ENCODE measurements at places on chromosomes 12 and 14.
A peak's percentile ranks its signal among the peaks of the same experiment; 100 is the strongest.

- DNase-seq = no peak
These were observed 215.7 kb downstream of the SYT10 start for GRCh38 chr12:33223956-33224355.

- no peak for DNase-seq
These were observed 102.7 kb downstream of the BTG1 start for GRCh38 chr12:92042791-92043531.

DNA sequence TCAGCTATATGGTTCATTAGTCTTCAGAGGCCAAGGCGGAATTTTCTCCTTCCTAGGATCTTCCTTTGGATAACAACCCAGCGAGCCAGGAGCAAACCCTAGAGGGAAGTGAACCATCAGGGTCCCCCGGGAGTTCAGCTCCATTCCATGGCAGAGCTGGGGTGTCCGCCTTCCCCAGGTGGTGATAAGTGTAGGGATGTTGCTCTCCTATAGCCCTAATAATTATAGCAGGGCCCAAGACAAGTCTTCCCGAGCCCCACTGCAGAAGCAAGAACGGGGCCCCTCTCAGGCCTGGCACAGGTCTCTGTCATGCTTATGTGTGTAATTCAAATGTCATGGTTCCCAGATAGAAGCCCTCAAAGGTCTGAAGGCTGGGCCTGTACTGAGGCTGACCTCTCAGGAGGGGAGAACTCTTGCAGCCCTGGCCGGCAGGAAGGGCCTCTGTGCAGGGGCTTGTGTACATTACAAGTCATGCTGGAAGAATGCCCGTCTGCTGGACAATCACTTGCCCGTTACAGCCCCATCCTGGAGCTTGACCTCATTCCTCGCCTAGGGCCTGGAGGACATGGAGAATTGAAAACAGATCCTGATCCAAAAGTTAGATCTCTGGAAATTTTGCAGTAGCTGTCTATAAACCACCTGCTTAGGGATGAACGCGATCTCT is 17.3 kb downstream of the LRTM2 start:
- no peak for DNase-seq

- no peak for DNase-seq
These were observed 5.5 kb upstream of the SLC7A7 start for GRCh38 chr14:22820731-22821130.

- no peak for DNase-seq
These were observed 22.7 kb upstream of the MAGOHB start for GRCh38 chr12:10636124-10636523.

DNA sequence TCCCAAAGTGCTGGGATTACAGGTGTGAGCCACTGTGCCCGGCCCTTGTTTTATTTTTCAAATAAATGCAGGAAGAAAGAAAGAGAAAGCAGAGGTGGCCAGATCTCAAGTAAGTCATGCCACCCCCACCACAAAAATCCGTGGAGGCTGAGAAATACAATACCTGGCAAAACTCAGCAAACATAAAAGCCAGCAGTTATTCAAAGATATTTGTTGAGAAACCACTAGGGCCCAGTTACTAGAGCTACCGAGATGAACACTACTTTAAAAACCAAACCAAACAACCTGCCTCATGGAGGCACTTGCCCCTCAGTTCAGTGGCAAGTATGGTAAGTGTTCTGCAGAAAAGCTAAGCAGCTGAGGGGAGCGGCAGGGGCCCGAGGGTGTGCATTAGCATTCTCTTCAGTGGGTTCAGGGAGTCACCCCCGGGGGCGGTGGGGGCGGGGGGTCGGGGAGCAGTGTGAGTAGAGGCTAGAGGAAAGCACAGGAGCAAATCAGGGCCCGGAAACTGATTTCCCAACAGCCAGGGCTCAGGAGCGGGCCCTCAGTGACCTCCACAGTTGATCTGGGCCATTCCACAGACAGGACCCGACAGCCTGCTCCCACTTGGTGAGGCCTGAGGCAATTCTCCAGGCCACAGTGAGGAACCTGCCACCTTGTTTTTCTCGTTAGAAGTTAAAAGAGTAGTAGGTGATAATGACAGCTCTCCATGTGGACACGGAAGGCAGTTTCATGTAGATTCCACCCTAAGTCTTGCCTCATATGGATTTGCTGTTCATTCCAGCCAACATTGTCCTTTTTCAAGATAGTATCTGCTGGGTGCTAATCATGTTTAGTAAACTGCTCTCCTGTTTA is 8.6 kb downstream of the EVL start:
- DNase-seq = no peak

DNA sequence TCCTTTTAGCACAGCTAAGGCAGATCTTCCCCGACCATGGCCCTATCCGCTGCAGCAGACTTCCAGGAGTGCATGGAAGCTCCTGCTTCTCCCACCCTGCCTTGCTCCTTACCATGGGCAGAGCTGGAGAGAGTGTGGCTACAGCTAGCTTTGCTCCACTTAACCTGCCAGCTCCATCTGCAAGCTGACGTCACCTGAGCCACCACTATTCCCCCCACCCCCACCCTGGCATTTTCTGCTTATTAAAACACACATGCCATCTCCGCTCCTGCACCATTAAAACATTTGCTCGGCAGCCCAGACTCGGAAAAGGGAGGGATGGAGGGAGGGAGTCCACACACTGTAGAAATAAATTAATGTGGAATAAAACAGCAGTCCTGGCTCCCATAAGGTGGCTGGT is 67.8 kb downstream of the TUNAR start:
- DNase-seq = no peak

- no peak for DNase-seq
These were observed 5.7 kb upstream of the TNS2 start for GRCh38 chr12:53044052-53044581.

- DNase-seq = no peak
These were observed 246.1 kb downstream of the DPF3 start for GRCh38 chr14:72647782-72648181.

- DNase-seq = no peak
These were observed 50.5 kb downstream of the ADIPOR2 start for GRCh38 chr12:1741154-1741949.

DNA sequence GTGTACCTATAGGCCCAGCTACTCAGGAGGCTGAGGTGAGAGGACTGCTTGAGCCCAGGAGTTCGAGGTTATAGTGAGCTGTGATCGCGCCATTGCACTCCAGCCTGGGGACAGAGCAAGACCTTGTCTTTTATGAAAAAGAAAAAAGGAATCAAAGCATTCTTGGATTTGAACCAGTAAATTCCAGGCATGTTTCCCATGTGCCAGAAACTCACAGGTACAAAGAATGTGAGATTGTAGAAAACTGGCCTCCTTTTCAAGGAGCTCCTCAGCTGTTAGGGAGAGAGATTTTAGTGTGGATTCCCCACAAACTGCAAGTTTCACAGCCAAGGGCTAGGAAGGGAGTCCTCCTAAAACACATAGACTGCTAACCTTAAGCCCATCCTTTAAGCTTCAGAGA is 95.0 kb downstream of the FOXN4 start:
- no peak for DNase-seq

DNA sequence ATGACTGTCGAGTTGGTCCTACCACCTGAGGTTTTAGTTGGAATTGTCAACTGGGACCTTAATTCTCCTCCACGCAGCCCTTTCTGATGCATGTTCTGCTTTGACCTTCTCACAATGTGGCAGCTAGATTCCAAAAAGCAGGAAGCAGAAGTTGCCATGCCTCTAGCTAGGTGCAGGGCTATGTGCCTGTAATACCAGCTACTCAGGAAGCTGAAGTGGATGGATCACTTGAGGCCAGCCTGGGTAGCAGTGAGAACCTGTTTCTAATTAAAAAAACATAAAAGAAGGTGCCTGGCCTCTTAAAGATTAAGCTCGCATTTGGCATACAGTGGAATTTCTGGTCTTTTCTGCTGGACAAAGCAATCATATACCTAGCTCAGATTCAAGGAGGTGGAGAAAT is 77.1 kb downstream of the FGD4 start:
- no peak for DNase-seq

DNA sequence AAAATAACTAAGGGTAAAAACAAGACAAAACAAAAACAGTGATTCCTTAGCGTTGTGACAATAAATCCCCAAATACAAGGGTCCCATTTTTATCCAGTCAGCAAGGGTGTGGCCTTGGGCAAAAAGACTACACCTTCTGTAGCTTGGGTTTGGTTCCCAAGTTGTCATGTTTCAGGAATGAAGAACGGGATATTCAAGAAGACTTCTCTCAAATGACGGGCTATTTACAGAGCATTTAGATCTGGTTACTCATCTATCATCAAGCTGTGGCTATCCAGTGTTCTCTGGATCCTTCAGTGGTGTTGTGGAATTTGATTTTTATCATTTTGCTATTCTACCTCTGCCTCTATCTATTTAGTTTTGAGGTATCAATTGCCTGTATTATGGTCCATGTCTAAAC is 219.7 kb downstream of the SLC25A21 start:
- DNase-seq = no peak

GRCh38 chr12:70121562-70121961 is 121.7 kb upstream of the CNOT2 start:
- DNase-seq = no peak

GRCh38 chr12:27777141-27777540 is 2.9 kb upstream of the KLHL42 start:
- no peak for DNase-seq

GRCh38 chr14:99363616-99364290 is 91.8 kb upstream of the BCL11B start:
- DNase-seq = no peak

DNA sequence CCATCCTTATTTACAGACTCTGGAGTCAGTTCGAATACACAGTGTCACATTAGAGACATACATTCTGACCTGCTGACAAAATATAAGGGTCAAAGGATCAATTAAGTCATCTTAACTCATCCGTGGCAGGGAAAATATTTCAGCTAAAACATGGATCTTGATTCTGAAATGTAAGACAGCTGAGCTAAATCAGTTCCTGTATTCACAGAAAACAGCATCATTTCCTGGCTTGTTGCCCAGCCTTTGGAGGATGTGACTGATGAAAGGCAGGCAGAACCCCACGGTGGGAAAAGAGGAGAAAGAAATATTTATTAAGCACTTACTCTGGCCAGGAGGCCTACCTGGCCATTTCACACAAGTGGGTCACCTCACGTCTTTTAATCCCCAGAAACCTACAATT is 101.9 kb downstream of the GAS2L3 start:
- peak; percentile 6 for DNase-seq

- no peak for DNase-seq
These were observed 75.2 kb upstream of the TBX5 start for GRCh38 chr12:114481200-114481535.

GRCh38 chr14:30242744-30243143 is 315.1 kb upstream of the PRKD1 start:
- DNase-seq = no peak

DNA sequence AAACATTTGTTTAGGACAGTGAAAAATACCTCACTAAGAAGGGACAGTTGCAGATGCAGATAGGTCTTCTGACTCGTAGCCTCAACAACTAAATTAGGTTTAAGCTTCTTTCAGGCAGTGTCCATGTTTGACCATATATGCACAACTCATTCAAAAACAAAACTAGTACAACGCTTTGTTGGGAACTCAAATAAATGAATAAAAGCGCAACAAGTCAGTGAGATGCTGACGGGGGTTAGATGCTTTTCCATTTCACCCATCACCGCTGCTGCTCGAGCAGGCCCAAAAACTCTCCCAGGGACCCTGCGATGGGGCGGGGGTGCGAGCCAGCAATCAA is 633 bp downstream of the RPAP3 start:
- DNase-seq = no peak

DNA sequence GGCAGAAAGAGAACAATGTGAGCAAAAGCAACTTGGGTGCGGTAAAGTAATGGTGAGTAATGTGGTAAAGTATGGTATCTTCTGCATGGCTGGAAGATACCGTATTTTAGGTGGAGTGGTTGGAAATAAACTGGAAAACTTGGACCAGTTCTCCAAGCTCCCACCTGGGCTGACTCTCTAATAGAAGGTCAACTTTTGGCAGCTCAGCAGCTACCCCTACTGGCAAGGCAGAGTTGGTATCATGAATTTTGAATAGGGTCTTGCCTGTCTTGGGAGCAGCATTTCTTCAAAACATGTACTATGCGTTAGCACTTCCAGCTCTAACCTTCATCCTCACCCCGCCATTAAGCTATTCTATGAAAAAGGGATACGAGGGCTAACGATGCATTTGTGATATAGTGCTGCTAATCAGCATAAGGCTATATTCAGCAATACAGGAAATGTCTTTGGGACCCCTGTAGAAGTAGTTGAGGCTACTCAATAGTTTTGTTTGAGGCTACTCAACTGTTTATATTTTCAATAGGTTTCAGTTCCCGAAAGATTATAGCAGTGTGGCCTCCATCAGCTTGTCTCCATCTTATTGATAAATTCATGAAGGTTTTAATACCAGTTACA is 276.3 kb upstream of the FAR2 start:
- peak; percentile 49 for DNase-seq

GRCh38 chr12:123100882-123101281 is 50.0 kb downstream of the PITPNM2 start:
- DNase-seq = no peak

- no peak for DNase-seq
These were observed 4.5 kb downstream of the GRIN2B start for GRCh38 chr12:13976880-13977279.

- DNase-seq = no peak
These were observed 9.6 kb downstream of the ARF3 start for GRCh38 chr12:48947727-48948126.

GRCh38 chr12:69331519-69331908 is 16.7 kb upstream of the LYZ start:
- DNase-seq = no peak

DNA sequence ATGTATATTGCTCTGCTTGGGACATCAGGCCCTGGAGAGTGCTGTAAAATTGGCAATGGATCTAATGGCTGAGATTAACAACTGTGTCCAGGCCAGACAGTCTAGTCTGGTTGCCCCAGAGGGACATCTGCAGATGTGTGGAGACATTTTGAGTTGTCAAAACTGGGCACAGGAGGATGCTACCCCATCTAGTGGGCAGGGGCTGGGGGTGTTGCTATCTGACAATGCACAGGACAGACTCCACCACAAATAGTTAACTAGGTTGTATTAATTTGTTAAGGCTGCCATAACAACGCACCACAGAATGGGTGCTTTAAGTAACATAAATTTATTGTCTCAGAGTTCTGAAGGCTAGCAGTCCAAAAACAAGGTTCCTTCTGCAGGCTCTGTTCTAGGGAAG is 302.5 kb upstream of the AMIGO2 start:
- no peak for DNase-seq

DNA sequence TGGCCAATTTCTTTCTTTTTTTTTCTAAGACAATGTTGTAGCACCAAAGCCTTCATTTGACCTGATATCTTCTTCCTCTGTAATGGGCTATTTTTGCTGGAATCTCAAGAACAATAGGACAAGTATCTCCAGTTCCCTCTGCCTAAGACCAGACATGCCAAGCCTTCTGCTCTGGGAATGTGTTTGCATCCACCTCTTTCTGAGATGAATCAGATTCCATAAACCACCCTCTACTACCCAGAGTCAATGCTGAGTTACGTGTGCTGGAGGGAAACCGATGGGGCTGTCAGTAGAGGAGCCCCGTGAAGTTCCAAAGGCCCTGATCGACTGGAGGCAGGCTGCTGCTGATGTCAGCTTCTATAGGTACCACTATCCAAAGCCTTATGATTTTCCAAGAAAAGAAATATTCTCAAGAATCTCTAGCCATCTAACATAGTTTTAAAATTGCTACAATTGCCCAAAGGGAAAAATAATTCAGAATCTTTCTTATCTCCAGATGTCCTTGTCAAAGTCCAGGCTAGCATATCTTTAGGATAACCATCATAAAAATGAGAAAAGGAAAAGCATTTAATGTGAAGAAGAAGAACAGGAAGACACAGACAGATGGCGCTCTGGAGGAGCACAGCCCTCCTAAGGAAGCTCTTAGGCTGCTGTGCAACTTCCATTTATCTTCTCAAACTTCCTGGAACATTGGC is 101.9 kb downstream of the SLC8A3 start:
- DNase-seq = peak; percentile 3

GRCh38 chr12:27277846-27278260 is 33.8 kb downstream of the STK38L start:
- DNase-seq = peak; percentile 61
